ENCODE measurements at places on chromosomes 5 and 9.

DNA sequence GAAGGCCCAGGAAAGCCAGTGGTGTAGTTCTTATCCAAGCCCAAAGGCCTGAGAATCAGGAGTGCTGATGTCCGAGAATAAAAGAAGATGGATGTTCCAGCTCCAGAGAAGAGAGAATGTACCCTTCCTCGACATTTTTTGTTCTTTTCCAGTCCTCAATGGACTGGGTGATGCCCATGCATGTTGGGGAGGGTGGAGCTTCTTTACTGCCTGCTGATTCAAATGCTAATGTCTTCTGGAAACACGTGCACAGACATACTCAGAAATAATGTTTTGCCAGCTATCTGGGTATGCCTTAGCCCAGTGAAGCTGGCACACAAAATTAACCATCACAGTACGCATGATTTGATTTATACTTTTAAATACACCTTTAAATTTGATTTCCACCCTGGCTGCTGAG, 61.5 kb upstream of the FOXE1 start:
- peaks cover 32% of the 10 kb centered on the region for H3K27me3 ChIP-seq
- no peak overlapping the region for H3K27ac ChIP-seq
- H3K4me3 ChIP-seq = no peak overlapping the region
- H3K36me3 ChIP-seq = no peaks in the 10 kb centered on the region
- H3K4me1 ChIP-seq = no peaks in the 10 kb centered on the region

- H3K4me3 ChIP-seq = no peak overlapping the region
- H3K4me1 ChIP-seq = no peaks in the 10 kb centered on the region
- H3K27ac ChIP-seq = no peak overlapping the region
- no peaks in the 10 kb centered on the region for H3K36me3 ChIP-seq
- no peak for DNase-seq
Measured at GRCh38 chr5:25568989-25569625, 924.3 kb upstream of the CDH10 start.

GRCh38 chr9:105541838-105542237, 16.1 kb upstream of the FKTN start:
- H3K4me1 ChIP-seq = no peaks in the 10 kb centered on the region
- DNase-seq = no peak
- no peak overlapping the region for H3K27ac ChIP-seq
- no peaks in the 10 kb centered on the region for H3K27me3 ChIP-seq
- no peak overlapping the region for H3K4me3 ChIP-seq

GRCh38 chr5:4150067-4150466, 554.4 kb downstream of the IRX1 start:
- H3K27me3 ChIP-seq = no peaks in the 10 kb centered on the region
- no peak for DNase-seq
- no peak overlapping the region for H3K4me3 ChIP-seq
- no peaks in the 10 kb centered on the region for H3K4me1 ChIP-seq
- H3K36me3 ChIP-seq = no peaks in the 10 kb centered on the region

DNA sequence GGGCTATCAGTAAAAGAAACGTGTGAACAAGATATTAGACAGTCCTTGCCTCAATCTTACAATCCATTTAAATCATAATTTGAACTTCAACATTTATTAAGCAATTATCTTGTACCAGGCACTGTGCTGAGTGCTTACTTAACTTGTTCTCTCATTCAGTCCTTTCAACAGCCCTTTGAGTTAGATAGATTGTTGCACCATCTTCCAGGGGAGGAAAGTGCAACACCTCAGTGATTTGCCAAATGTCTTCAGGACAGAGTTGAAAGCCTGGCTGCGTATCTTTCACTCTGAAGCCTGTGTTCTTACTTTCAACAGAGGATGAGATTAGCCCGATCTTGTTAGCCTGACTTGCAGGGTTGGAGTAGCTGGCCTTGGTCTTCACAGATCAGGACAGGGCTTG, 34.2 kb upstream of the SUB1 start:
- no peak for DNase-seq
- no peak overlapping the region for H3K4me3 ChIP-seq
- no peak overlapping the region for H3K27ac ChIP-seq
- no peaks in the 10 kb centered on the region for H3K27me3 ChIP-seq
- H3K4me1 ChIP-seq = no peaks in the 10 kb centered on the region

- no peak for DNase-seq
- H3K4me3 ChIP-seq = no peak overlapping the region
- no peaks in the 10 kb centered on the region for H3K4me1 ChIP-seq
Measured at GRCh38 chr9:96177005-96177718, 124.8 kb downstream of the HSD17B3 start.

- no peak overlapping the region for H3K4me3 ChIP-seq
- no peaks in the 10 kb centered on the region for H3K36me3 ChIP-seq
- H3K27me3 ChIP-seq = no peaks in the 10 kb centered on the region
Measured at GRCh38 chr5:169160405-169160901, 140.5 kb downstream of the SLIT3 start.

Measured in IMR-90 (cell line).